ENCODE measurements at places on chromosomes 3 and 15. TPM values are rescaled to one million over a fixed set of nuclear protein-coding genes. Genes with fewer than 3 reads are reported as not detected.

The FAM107A gene
- 0.93 TPM for polyA plus RNA-seq

The GOLGA6L7 gene
- polyA plus RNA-seq, result not detected

The PTX3 gene
- 10.1 TPM for polyA plus RNA-seq

The DNAJC13 gene
- 34.1 TPM for polyA plus RNA-seq

The PLOD2 gene
- polyA plus RNA-seq, result 10.7 TPM

The ERICH6 gene
- 0.23 TPM for polyA plus RNA-seq

The ADAMTSL3 gene
- polyA plus RNA-seq, result 28.7 TPM

DNA sequence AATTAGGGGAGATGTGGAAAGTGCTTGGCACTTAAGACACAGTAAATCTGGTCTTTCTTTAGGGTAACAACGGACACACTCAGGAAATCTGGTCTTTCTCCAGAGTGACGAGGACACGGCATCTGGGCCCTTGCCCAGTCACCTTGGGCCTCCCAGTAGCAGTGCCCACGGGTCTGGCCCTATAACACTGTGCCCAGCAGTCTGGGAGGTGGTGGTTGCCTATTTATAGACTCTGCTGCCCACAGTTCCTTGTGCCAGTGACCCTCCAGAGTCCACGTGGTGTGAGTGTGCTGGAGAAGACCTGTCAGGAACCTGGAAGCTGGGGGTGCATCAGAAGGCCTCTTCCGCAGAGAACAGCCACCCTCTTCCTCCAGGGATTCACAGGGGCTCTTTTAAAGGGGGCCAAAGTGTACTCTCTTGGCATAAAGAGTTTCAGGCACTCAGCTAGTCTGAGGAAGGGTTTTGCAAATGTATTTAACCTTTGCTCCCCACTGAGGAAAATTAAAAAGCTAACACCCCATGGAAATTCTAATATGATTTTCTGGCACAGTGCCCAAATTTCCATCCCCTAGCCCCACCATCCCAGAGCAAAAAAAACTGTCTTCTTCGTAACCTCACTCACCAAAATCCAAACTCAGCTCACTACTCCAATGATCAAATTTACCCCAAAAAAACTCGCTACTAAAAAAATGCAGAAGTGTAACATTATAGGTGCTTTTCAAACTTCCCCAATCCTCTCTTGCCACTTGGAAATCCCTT is 15.4 kb downstream of the WNT5A start:
- no peak for DNase-seq

DNA sequence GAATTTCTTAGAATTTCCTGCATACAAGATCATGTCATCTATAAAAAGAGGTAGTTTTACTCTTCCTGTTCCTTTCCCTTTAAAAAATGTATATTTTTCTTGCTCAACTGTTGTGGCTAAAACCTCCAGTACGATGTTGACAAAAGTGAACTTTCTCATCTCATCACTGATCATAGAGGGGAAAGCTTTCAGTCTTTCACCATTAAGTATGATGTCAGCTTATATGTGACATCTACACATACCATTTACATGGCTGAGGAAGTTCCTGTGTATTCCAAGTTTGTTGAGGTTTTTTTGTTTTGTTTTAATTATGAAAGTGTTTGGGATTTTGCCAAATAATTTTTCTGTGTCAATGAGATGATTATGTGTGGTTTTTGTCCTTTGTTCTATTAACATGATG is 173.6 kb downstream of the PLD1 start:
- DNase-seq, result no peak

DNA sequence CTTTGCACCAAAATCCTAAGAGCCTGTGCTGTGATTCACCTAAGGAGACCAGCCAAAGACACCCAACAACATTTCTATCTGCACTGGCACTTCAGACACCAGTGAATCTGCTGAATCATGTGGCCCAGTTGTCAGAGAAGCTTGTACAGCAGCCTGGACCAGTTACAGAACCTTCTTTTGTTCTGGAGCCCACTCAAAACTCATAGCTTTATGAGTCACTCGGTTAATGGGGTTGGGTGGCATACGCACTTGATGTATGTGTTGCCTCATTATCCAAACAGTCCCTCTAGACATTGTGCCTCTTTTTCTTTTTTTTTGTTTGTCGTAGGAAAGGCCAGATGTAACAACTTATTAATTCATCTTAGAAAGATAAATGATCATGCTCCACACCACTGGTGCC is 25.6 kb upstream of the GOLGA6L2 start:
- DNase-seq, result no peak

DNA sequence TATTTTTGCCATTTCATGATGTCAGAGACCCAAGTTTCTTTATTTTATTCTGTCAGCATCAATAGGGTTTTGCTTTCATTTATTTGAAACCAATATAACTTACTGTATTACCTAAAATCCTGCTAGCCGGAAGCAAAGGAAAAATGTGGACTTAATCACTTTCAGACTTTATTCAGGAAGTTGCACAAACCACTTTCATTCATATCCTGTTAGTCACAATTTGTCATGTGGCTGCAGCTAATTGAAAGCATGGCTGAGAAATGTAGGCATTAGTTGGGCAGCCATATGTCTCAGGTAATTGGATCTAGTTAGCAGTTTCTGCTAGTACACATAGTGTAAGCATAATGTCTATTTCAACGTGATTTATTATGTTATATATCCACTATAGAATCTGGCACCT is 462.3 kb upstream of the SGO1 start:
- no peak for DNase-seq

DNA sequence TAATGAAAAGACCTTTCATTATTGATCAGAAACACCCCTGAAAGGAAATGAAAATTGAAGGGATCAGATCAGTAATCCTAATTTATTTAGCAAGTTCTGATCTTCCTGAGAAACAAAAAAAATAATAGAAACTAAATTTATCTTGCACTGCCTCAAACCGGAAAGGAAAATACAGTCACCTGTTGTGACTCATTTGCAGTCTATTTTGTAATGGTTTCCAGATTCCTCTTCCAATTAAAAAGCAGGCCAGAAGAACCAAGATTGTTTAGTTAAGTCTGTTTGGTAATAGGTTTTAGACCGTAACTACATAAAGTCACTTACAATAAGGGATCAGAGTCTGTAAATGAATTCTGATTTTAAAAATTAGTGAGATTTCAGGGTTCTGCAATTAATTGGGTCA is 49.7 kb upstream of the ATOSA start:
- DNase-seq, result no peak

GRCh38 chr15:29442532-29442931 is 172.9 kb upstream of the NSMCE3 start:
- DNase-seq, result no peak

DNA sequence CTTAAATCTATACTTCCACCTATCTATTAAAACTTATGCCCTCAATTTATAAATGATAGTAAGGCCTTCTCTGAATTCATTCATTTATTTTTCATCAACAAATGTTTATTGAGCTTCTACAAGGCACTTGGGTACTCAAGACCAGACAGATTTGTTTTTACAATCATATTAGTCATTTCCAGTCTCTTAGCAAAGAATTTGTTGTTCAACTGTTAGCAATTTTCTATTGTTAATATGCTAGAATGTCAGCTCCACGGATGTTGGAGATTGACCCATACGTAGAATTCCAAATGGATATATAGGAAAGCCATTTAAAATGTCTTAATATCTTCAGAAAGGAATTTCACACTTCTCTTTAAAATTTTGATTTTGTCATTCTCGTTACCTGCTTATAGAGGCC is 36.7 kb downstream of the ZBTB38 start:
- no peak for DNase-seq

DNA sequence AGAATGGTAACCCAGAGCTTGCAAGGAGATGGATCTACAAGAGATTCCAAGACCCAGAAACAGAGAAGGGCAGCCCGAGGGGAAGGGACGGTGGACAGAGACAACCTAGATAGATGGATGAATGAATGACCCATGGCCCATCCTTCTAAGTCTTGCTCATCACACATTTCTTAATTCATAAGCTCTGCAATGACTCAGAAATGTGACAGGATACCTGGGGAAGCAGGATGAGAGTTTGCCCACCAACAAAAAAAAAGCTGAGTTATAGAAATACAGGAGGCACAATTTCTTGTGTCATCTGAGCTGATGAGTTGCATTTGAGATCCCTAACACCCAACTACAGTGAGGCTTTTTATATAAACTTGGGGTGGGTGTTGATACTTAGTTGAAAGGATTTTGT is 76.6 kb downstream of the CNTN3 start:
- DNase-seq, result no peak

- DNase-seq, result no peak
Measured at GRCh38 chr3:133838296-133838789, 32.7 kb downstream of the SRPRB start.

DNA sequence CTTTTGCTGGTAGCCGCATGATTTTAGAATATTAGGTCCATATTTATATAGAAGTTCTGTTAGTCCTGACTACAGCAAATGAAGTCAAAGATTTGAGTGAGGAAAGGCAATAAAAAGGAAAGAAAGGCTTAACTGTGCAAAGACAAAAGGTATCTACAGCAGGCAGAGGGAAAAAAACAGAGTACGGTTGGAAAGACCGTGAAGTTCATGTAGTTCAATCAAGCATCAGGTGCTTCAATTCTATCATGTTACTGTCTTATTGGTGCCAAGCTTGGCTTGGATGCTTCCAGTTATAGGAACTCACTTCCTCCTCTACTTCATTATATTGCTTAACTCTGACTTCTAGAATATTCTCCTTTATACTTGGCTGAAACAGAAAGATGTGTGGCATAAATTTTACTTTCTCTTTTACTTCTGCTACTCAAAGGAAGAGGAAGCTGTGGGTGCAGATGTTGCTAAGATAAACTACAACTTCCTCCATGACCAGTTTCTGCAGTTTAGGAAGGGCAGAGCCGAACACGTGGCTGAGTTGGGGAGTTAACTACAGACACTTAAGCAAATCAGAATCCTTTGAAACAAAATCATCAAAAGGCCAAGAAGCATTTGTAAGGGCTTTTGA is 72.6 kb upstream of the ZBED2 start:
- DNase-seq, result peak; percentile 11

GRCh38 chr3:55728461-55729100 is 241.5 kb upstream of the WNT5A start:
- no peak for DNase-seq

DNA sequence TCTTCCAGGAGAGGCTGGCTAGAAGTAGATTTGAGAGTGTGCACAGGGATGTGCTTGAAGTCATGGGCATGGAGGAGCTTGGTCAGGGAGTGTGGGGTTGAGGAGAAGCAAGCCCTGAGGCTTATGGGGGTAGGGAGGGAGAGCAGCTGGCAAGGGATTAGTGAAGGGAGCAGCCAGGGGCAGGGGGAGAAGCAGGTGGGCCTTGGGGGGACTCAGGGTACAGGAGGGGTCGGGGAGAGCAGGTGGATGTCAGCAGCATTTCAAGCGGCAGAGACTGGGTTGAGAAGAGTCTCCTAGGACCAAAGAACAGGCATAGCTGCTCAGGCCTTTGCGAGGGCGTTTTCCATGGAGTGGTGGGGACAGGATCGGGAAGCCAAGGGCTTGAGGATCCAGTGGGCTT is 3.4 kb upstream of the LMAN1L start:
- no peak for DNase-seq

DNA sequence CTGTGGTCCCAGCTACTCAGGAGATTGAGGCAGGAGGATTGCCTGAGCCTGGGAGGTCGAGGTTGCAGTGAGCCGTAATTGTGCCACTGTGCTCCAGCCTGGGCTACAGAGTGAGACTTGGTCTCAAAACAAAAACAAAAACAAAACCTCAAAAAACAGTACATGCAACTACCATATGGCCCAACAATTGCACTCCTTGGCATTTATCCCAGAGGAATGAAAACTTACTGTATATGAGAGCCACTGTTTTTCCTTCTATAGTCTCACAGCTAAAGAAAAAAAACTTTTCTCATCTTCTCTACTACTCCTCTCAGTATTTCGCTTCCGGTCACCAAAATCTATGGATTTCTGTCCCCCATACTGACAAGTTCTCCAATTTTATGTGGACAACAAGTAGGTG is 84.3 kb downstream of the FLNB start:
- no peak for DNase-seq

- no peak for DNase-seq
Measured at GRCh38 chr3:192177383-192177782, 550.0 kb downstream of the FGF12 start.

- no peak for DNase-seq
Measured at GRCh38 chr3:64627471-64628321, 60.1 kb downstream of the ADAMTS9 start.

DNA sequence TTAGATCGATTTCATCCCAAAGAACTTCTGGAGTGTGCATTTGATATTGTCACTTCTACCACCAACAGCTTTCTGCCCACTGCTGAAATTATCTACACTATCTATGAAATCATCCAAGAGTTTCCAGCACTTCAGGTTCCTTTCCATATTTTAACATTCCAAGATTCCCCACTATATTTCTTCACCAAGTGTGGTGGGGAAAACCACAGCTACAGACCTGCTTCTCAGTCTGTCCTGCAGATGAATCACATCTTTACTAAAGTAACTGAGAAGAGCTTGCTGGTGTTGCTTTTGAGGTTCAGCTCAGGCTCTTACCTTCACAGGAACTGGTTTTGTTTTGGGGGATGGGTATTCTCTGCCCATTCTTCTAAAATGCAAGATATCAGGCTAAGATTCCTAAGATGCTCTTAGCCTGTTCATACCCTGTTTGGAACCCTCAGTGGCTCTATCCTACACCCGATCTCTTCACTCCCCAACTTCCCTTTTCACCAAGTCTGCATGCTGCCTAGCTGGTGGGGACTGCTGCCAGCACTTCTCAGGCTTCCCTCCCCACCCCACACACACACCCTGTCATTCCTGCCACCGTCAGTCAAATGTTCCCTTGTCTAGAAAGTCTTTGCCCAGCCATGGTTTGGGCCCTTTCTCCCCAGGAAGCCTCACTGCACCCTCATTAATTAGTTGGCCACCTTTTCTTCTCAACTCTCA is 30.8 kb downstream of the SRP14 start:
- no peak for DNase-seq

- DNase-seq, result no peak
Measured at GRCh38 chr3:15404767-15405166, 22.6 kb downstream of the METTL6 start.

GRCh38 chr3:173887888-173888287 is 490.3 kb downstream of the NLGN1 start:
- DNase-seq, result no peak

- no peak for DNase-seq
Measured at GRCh38 chr3:189118896-189119295, 52.9 kb upstream of the TPRG1 start.

GRCh38 chr3:120171134-120171873 is 77.1 kb upstream of the GSK3B start:
- peak; percentile 48 for DNase-seq

DNA sequence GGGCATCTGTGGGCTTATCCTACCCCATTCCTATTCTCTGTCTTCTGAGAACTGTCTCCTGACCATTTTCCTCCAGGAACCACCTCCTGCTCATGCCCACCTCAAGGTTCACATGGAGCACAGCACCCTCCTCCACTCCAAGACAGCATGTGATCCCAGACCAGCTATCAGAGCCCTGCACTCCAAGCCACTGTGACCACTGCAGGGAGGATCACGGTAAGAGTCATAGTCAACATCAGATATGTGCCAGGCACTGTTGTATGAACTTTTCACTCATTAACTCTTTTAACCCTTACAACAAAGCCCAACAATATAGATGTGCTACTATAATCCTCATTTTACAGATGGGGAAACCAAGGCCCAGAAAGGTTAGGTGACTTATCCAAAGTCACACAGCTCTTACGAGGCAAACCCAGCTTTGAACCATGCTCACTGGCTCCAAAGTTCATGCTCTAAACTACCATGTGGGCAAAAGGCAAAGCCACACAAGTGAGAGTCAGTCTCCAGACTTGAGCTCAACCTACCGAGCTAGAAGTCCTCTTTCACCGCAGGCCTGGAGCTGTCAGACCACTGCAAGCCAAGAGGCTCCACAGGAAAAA is 115.1 kb upstream of the IQSEC1 start:
- no peak for DNase-seq

- no peak for DNase-seq
Measured at GRCh38 chr15:90300988-90301706, 35.7 kb downstream of the NGRN start.
